Fibroblast of lung (primary cell): ENCODE measurements at places on chromosomes 4 and X. TPM values are rescaled to one million over a fixed set of nuclear protein-coding genes. Genes with fewer than 3 reads are reported as not detected.

GC gene
- not detected in 2 replicates for total RNA-seq

CDX4 gene
- not detected in 2 replicates for total RNA-seq

KIT gene
- 0.50 and 0.51 TPM in 2 replicates for total RNA-seq

GRCh38 chr4:29002151-29002550 is 1718.0 kb upstream of the PCDH7 start:
- H3K4me1 ChIP-seq: no peaks in the 10 kb centered on the region
- no peak overlapping the region for H3K27ac ChIP-seq
- no peak overlapping the region for H3K4me3 ChIP-seq
- DNase-seq: no peak
- H3K27me3 ChIP-seq: no peaks in the 10 kb centered on the region
- H3K36me3 ChIP-seq: no peaks in the 10 kb centered on the region

DNA sequence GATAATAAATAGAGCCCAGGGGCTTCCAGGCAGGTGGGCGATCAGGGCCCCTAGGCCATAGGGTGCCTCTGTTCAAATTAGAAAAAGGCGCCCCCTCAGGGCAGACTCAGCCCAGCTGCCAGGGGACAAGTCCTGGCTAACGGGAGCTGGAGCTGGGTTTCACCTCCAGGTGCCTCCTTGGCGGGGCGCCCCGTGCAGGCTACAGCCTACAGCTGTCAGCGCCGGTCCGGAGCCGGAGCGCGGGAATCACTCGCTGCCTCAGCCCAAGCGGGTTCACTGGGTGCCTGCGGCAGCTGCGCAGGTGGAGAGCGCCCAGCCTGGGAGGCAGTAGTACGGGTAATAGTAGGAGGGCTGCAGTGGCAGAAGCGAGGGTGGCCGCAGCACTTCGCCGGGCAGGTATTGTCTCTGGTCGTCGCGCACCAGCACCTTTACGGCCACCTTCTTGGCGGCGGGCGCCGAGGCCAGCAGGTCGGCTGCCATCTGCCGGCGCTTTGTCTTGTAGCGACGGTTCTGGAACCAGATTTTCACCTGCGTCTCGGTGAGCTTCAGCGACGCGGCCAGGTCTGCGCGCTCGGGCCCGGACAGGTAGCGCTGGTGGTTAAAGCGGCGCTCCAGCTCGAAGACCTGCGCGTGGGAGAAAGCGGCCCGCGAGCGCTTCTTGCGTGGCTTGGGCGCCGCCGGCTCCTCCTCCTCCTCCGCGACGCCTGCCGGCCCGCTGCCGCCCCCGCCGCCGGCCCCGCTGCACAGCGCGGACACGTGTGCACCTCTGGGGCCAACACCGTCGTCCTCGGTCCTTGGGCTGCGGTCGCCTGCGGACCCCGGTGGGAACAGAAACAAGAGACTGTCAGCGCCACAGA is 2.4 kb downstream of the NKX3-2 start:
- H3K4me3 ChIP-seq: no peak overlapping the region
- no peak overlapping the region for H3K27ac ChIP-seq
- H3K27me3 ChIP-seq: peaks cover 78% of the 10 kb centered on the region
- H3K4me1 ChIP-seq: no peaks in the 10 kb centered on the region

DNA sequence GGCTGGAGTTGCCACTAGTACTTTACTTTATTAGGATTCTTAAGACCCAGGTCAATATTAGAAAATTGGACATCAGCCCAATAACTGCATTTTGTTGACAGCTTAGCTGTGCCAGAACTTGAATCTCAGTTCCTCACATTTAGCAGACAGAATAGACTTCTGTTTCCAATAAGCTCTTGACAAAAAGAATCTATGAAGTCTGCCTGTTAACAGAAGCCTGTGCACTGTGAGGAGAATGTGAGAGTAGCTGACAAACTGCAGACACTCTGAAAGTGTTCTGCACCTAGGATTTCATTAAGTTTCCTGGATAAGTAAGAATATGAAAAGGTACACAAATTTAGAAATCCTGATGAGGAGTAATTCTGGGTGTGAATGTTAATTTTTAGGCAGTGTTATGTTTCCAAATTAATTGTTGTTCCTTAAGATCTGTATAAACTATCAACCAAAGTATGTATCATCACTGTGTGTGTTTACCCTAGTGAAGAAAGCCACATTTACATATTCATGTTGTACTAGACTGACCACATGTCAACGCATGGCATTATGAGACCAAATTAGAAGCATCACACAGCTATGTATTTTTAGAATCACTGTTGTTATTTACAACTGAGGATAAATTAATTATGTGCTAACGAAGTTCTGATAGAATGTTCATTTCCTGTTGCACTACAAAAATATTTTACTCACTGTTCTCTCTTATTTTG is 756.4 kb upstream of the IGFBP7 start:
- no peak for DNase-seq
- H3K4me1 ChIP-seq: no peaks in the 10 kb centered on the region
- H3K36me3 ChIP-seq: no peaks in the 10 kb centered on the region
- H3K27ac ChIP-seq: no peak overlapping the region
- H3K4me3 ChIP-seq: no peak overlapping the region
- H3K27me3 ChIP-seq: no peaks in the 10 kb centered on the region

DNA sequence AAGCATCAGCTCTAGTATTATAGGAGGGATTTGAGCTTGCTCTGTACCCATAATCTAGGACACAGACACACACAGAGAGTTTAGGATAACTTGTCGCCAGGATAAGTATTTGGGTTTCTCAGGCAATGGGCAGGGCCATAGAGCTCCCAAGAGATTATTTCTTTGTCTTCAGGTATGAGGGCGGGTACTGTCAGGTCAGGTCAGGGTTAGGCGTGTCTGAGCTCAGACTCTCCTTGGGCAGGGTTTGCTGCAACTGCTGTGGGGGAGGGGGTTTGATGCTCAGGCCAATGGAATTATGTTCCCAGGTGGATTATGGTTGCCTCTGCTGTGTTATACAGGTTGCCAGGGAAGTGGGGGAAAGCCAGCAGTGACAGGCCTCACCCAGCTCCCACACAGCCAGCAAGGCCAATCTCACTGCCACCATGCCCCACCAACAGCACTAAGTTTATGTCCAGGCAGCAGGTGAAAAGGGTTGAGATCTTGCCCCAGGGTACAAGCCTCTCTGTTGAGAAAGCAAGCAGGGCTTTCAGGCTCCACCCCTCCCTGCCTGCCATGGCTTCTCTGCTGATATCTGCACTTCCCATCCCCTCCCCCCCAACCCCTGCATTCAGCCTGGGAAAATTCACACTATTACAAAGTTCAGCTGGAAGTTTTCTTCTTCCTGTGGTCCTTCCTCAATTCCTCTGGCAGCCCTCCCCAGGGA is 101.3 kb downstream of the RRAGB start:
- H3K27ac ChIP-seq: no peak overlapping the region
- H3K27me3 ChIP-seq: no peaks in the 10 kb centered on the region
- DNase-seq: no peak
- no peaks in the 10 kb centered on the region for H3K4me1 ChIP-seq
- H3K4me3 ChIP-seq: no peak overlapping the region
- no peaks in the 10 kb centered on the region for H3K36me3 ChIP-seq

DNA sequence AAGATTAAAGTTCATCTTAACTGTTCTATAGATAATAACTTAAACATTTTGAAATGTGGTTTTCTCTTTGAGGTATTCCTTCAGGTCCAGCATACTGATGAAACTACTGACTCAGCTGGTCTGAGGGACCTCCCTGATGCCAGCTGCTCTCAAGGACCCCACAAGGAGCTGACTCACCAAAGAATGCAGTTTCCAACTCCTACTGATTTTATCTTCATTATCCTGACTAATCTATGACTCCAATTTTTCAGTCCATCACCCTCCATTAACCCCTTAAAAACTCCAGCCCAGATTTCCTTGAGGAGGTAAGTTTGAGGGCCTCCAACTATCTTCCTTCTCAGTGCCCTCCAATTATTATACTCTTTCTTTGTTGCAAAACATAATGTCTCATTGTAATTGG is 1.4 kb upstream of the UGT2B4 start:
- no peaks in the 10 kb centered on the region for H3K27me3 ChIP-seq
- no peaks in the 10 kb centered on the region for H3K36me3 ChIP-seq
- no peaks in the 10 kb centered on the region for H3K4me1 ChIP-seq
- DNase-seq: peak; percentile 39
- H3K4me3 ChIP-seq: no peak overlapping the region
- H3K27ac ChIP-seq: no peak overlapping the region

DNA sequence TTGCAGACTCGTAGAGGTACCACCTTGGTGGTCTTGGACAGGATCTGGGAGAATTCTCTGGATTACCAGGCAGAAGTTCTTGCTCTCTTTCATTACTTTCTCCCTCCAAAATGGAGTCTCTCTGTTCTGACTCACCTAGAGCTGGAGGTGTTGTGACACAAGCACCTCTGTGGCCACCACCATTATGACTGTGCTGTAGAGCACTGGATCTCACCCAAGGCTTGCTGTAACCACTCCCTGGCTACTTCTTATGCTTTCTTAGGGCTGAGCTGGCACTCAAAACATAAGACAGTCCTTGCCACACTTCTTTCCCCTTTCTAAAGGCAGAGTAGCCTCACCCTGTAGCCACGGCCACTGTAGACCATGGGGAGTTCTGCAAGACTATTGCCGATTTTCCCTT is 296.6 kb upstream of the DIPK2B start:
- DNase-seq: peak; percentile 23
- no peaks in the 10 kb centered on the region for H3K4me1 ChIP-seq
- H3K36me3 ChIP-seq: no peaks in the 10 kb centered on the region
- no peaks in the 10 kb centered on the region for H3K27me3 ChIP-seq
- H3K27ac ChIP-seq: no peak overlapping the region

DNA sequence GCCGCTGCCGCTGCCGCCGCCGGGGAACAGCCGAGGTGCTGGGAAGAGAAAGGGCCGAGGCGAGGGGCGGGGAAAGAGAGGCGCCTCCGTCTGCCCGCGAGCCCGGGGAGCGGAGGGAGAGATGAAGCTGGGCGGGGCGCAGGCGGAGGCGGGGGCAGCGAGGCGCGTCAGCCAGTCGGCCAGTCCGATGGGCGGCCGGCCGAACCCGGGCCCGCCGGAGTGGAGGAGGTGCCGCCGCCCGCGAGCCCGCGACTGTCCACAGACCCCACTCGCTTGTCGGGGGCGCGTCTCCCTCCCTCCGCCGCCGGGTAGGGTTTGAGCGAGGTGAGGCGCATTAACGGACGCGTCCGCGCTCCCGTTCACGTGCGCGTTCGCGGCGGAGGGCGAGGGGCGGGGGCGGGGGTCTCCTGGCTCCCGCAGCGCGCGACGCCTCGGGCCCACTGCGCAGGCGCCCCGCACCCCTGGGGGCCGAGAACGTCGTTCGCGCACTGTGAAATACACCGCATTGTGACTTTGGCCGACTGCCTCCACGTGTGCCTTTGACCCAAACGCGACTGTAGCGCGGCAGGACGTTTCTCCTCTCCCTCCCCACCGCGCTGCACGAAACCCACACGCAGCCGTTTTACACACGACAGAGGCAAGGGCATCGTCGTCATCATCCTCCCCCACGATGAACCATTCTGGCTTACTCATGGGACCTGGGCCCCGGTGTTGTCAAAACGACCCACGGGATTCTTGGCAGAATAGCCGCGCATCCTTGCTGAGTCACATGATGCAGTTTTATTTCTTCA is at the start of gene NUDT11:
TSS of gene NUDT11 (minus strand) at position 92 of the 791 bp plus-strand sequence. CDS start 148 bp downstream, outside the sequence.
- no peaks in the 10 kb centered on the region for H3K36me3 ChIP-seq
- H3K27me3 ChIP-seq: no peaks in the 10 kb centered on the region
- no peaks in the 10 kb centered on the region for H3K4me1 ChIP-seq
- H3K27ac ChIP-seq: peak within 1 kb of the TSS; percentile 20
